ENCODE measurements at places on chromosomes 1 and 21.

- no peak for DNase-seq
Observed at GRCh38 chr1:50492142-50492541, 68.9 kb upstream of the DMRTA2 start.

DNA sequence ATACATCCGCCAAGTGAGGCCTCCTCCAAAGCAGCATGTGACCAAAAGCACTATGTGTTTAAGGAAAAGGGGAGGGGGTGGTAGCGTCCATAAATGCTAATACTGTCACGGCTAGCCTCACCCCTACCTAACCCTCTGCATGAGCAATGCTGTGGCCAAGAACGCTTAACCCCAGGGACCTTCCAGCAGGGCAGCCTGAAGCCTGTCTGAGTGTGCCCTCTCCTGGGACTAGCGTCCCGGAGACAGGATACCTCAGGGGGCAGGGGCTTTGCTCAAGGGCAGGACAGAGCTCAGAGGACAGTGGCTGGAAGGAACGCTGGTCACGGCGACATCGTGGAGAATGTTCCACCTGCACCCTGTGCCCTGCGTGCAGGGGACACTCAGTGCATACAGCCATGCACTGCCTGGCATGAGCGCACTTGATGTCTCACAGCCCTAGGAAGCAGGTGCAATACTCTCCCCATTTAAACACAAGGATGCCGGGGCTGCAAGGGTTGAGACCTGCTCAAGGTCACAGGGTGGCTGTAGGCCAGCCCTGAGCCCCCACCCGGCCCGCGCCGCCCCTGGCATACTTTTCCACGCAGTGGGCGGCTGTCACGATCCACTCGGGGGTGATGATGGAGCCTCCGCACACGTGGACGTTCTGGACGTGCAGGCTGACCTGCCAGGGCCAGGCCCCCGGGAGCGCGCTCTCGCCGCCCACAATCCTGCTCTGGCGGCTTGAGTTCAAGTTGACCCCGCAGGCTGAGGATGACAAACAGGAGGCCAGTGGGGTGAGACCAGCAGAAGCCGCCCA is 35.0 kb downstream of the TMPRSS2 start:
- DNase-seq: no peak

GRCh38 chr1:58727364-58727763 is 27.5 kb upstream of the MYSM1 start:
- no peak for DNase-seq

DNA sequence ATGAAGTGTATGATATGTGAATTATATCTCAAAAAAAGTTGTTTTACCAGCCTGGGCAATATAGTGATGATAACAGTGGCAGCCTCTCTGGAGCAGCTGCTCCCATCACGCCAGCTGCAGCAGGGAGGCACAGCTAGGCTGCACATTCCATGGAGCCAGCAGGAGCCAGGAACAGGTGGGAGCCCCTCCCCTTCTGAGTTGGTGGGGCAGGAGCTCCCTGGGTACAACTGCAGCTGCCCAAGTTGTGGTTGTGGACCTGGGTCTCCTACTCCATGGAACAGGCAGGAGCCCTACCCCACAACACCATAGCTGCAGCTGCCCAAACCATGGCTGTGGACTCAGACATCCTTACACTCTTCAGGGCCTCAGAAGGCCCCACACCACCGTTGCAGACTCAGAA is 21.7 kb upstream of the FNBP1L start:
- no peak for DNase-seq

DNA sequence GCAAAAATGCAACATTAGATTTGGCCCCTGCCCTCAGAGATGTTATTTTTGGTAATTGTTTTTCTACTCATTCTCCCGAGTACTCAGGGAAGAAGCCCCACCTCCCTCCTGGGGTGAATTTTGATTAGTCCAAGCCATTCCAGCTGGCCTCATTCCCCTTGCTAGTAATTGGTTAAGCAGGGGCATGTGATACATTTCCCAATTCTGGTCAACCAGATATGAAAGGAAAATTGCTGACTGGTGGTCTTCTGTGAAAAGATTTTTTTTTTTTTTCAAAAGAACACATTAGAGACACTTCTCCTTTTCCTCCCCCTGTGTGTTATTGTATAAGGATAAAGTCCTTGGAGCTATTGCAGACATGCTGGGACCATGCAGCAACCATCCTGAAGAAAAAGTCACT is 71.1 kb upstream of the AKT3 start:
- no peak for DNase-seq

All from stimulated activated CD4-positive, alpha-beta T cell treated with anti-CD3 and anti-CD28 coated beads, Interleukin-1b, Interleukin-23, amount 100 ng/mL, for 24 hours (primary cell).